ENCODE measurements at places on chromosomes 6 and 20.

DNA sequence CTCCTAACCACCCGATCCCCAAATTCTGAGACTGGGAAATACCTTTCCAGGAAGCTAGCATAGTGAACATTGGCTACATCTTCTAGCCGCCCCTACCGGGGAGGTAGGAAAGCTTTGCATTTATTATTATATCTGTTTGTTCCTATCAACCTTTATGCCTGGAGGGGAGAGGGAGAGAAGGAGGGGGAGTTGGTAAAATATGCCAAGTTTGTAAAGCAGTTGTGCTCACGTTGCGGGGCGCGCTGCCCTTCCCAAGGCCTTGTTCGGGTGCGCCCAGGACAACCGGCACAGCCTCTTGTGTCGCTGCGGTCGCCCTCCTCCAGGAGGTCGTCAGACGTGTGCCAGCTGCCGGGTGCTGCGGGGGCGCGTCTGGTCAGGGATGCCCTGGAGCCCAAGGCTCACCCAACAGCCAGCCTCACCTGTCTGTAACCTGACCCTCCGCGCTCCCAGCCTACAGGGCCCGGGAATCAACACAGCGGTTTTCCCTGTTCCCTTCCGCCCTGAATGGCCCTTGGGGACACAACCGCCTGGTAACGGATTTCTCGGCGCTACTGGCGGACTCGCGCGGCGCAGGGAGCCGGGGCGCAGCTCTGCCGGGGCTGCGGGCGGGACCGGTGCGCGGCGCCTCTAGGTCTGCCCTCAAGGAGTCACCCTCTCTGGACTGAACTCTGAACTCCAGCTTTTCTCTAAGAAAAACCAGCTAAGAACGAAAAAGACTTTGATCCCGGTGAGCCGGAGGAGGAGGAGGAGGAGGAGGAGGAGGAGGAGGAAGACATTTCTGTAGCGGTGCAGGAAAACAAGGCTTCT, 1.1 kb upstream of the OVOL2 start:
- peak; percentile 96 for DNase-seq

DNA sequence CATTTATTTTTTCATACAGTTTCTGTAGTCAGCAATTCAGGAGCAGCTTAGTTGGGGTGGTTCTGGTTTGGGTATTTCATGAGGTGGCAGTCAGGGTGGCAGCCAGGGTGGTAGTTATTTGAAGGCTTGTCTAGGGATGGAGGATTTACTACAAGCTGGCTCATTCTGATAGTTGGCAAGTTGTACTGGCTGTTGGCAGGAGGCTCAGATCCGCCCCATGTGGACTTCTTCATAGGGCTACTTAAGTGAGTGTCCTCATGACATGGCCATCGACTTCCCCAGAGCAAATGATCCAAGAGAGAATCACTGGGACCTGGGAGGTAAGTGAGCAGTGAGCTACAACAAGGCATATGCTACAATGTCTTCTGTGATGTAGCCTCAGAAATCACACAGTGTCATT, 22.4 kb upstream of the CDKAL1 start:
- no peak for DNase-seq

DNA sequence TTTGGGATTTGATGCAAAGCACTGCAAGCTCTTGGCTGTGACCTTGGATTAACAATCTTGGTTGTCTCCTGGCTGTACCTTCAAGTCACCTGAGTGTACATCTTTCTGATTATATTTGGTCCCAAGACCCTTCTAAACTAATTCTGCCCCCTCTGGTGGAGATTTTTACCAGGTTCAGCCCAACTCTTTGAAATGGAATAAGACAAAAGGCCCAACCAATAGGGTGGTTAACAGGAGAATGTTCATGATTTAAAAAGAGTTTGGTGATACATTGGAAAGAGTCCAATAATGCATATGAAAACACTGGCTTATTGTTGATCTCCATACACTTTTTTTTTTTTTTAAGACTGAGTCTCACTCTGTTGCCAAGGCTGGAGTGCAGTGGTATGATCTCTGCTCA, 77.5 kb upstream of the CD83 start:
- DNase-seq, result no peak

GRCh38 chr6:111699123-111699522, 93.4 kb upstream of the TRAF3IP2 start:
- no peak for DNase-seq

DNA sequence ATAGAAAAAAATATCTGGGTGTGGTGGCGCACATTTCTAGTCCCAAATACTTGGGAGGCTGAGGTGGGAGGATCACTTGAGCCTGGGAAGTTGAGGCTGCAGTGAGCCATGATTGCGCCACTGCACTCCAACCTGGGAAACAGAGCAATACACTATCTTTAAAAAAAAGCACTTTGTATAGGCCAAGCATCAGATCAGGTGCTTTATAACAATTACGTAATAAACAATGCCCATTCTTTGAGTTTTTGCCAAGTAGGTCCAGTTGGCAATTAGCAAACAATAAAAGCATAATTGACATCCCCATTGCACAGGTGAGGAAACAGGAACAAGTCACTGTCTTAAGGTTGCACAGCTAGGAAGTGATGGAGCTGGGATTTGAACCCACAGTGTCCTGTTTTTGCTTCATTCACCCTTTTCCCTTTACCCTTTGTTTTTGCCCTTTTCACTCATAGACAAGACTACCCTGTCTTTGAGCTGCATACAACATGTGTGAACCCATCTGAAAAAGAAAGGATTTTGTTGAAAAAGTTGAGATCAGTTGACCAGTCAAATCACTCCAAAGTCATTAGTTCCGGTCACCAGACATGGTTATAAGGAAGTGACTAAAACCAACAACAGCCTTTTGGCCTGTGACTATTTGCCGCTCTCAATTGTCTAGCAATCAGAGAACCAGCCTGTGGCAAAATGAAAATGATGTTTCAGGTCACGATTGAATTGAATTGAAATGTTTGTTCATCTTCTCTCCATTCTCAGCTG, 303.6 kb downstream of the TFAP2C start:
- no peak for DNase-seq

DNA sequence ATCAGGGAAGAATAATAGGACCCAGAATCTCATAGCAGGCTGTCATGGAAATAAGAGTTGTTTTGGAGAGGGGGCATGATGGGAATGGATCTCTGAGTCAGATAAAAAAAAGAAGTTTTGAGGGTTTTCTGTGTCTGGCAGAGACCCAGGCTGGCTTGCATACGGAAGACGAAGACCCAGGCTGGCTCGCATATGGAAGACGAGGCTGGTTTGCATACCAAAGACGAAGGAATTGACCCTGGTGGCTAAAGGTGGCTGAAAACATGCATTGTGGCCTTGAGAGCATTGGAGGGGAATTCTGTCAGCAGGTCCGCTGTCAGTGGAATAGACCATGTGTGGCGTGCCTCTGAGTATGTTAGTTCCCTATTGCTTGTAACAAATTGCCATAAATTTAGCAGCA, 335.1 kb downstream of the BTBD3 start:
- no peak for DNase-seq

DNA sequence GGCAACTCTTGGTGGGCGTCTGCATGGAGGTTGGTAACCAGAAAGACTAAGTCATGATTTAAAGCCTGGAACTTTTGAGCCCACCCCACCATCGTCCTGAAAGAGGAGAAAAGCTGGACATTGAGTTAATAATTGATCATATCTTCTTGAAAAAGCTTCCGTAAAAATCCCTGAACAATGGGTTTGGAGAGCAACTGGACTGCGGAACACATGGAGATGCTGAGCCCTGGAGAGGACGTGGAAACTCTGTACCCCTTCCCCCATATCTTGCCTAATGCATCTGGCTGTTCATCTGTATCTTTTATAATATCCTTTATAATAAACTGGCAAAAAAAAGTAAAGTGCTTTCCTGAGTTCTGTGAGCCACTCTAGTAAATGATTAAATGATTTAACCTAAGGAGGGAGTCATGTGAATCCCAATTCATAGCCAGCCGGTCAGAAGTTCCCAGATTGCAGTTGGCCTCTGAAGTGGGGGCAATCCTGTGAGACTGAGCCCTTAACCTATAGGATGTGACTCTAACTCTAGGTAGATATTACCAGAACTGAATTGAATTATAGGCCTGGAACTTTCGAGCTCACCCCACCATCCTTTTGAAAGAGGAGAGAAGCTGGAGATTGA, 26.5 kb upstream of the LGSN start:
- no peak for DNase-seq

DNA sequence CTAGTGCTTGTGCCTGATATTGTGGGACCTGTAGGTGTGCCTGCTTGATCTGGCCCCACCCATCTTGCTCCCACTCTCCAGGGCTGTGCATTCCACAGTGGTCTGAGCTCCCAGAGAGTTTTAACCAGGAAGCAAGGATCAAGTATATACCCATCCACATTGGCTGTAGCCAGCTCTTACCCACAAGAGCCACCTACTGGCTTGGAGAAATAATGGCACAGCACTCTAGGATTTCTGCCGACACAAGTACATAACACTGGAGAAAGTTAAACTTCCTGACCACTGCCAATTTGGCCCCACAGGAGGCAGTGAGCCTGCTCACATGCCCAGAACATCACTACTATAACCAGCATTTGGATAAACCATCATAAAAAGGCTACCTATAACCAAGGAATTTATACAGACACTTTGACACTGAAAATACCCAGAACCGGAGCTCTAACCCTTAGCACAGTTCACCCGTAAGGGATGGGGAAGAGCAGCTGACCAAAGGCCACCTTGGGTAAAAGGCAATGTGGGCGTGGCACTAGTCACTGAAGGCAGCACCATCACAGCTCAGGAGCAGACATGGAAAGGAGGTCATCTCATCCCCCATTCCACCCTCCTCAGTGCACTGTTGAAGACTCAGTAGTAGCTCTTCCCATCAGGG, 440.4 kb downstream of the BTBD3 start:
- no peak for DNase-seq

DNA sequence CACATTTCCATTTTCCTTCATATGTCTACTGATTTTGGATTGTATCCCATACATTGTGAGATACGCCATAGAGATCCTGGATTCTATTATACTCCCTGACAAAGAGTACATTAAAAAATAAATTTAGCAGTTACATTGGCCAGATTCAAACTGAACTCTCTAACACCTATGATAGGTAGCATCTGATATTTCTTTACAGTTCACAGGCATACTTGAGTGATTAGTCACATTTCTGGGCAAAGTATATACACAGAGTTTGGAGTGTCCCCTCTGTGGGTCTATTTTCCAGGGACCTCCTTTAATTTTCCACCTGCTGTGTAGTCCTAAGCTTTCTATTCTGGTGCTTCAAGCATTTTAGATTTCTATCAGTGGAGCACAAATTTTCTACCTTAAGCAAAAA, 96.4 kb downstream of the TBC1D32 start:
- no peak for DNase-seq

- DNase-seq, result no peak
Measured at GRCh38 chr20:47664744-47665143, 120.5 kb downstream of the SULF2 start.

DNA sequence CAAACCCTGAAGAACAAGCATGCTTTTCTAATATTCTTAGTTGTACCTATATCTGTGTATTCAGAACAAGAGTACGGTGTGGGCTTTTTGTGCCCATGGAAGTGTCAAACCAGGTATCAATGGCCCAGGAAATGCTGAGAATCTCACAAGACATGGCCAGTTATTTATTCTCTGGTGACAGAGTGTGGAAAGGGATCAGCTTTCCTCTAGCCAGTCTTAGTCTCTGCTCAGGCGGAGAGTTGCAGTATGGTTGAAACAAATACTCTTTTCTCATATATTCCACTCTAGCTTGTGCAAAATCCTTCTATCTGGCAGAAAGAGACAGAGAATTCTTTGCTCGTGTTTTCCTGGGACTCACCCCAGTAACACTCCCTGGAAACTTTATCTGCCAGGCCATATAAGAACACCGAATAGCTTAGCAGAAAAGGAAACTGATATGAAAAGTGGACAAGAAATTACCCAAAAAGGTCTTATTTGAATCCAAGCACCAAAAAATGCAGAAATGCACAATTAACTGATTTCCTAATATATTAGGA, 173.3 kb upstream of the RSPO3 start:
- DNase-seq, result no peak

DNA sequence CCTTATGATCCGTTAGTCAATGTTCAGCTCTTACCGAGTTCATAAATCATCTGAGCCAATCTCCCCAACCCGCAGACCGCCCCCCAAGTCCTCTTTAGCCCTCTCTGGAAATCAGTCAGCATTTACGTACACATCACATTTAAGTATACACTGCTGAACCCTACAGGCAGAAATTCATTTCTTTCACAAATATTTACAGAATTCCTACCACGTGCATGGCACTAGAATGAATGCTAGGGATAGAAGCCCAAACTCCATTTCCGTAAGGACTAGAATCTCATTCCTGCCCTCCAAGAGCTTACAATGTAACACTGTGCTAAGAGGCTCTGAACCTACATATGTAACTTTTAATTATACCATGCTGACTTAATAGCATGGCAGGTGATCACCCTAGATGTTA, 1.8 kb downstream of the OSER1 start:
- no peak for DNase-seq

GRCh38 chr20:43328697-43329096, 129.0 kb upstream of the SRSF6 start:
- no peak for DNase-seq

GRCh38 chr20:20436689-20437088, 68.8 kb downstream of the INSM1 start:
- no peak for DNase-seq

- DNase-seq, result no peak
Measured at GRCh38 chr20:59055302-59055701, 12.7 kb upstream of the PRELID3B start.

DNA sequence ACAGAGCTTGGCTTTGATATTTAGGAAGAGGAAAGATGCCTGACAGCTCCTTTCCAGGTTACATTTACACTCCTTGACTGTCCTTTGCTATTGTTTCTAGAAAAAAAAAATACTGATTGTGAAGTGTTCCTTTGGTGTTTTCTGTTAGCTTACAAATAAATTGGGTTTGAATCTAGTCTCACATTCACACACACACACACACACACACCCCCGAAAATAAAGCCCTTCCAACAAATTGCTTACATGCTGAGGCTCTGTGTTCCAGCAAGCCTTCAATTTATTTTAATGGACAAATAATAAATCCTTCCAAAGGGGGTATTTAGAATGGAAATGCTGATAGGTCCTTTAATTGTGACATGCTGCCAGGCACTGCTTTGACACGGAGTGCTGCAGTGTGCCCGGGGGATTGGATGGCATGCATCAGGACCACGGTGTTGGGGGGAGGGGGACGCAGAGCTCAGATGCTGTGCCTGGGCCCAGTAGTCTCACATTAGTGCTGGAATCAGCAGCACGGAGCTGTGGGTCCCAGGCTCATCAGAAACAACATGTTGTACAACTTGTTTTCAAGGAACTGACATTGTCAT, 199.9 kb downstream of the CD83 start:
- no peak for DNase-seq

- no peak for DNase-seq
Measured at GRCh38 chr6:9704989-9705388, 709.9 kb downstream of the TFAP2A start.

DNA sequence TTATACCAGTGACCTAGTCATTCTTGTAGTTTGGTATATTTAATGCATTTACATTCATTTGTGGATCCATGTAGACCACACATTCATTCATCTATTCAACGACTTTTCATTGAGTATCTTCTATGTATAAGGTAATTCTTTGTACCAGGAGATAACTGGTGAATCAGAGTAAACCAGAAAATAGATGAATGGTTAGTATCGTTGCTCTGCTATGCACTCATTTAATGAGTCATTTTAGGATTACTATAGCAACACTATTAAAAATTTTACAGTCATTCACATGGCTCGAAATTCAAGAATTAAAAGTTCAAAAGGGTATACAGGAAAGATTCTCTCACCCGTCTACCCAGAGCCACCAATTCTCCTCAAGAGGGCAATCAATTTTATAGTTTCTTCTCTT, 26.8 kb downstream of the DOK5 start:
- DNase-seq, result no peak

All from NCI-H526 (cell line).